Adrenal gland (tissue), 19 donors: ENCODE measurements at places on chromosomes 11 and 22. TPM values are rescaled to one million over a fixed set of nuclear protein-coding genes. Genes with fewer than 3 reads are reported as not detected.

LYVE1 gene
- 363 TPM for total RNA-seq

C11orf21 gene
- 0.71 TPM for total RNA-seq

PES1 gene
- 60.1 TPM for total RNA-seq

GRCh38 chr11:57399221-57399620, 8.8 kb upstream of the PRG2 start:
- H3K27me3 ChIP-seq = no peaks in the 10 kb centered on the region
- H3K36me3 ChIP-seq = no peaks in the 10 kb centered on the region
- H3K4me1 ChIP-seq = no peaks in the 10 kb centered on the region
- no peak overlapping the region for H3K27ac ChIP-seq

DNA sequence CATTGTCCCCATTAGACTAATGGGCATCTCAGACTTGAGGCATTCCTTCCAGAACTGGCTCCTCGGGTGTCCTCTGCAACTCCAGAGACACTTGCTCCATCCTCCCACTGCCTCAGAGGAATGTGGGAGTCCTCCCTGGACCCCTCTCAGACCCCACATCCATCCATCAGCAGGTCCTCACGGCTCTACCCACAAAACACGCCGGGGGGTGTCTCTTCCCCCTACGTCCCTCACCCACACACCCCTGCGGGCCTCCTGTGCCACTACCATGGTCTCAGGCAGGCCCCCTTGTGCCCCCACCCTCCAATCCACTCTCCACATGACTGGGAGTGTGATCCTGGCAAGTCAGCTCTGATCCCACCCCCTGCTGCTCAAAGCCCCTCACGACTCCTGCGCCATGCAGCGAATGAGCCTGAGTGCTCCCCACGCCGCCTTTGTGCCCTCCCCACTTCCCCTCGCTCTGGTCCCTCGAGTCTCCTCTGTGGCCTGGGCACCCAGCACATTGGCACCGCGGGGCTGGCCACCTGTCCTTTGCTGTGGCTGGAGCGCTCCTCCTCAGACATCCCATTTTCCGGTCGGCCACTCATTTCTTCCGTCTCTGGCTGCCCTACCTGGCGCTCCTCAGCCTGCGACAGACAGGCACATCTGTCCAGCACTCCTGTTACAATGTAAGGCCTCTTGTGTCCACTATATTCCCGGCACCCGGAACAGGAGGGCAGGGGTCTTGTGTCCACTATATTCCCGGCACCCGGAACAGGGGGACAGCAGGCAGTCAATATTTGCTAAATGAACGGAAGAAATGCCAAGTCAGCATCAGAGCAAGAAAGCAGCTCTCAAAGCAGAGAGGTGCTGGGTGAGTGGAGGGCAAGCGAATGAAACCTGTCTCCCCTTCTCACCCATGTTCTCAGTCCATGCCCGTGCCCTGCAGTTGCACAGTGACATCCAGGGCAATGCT, 14.2 kb upstream of the MOB2 start:
- H3K27me3 ChIP-seq = no peaks in the 10 kb centered on the region
- peaks cover 9% of the 10 kb centered on the region for H3K4me1 ChIP-seq
- H3K36me3 ChIP-seq = no peaks in the 10 kb centered on the region
- H3K4me3 ChIP-seq = no peak overlapping the region
- H3K27ac ChIP-seq = no peak overlapping the region
- DNase-seq = no peak

DNA sequence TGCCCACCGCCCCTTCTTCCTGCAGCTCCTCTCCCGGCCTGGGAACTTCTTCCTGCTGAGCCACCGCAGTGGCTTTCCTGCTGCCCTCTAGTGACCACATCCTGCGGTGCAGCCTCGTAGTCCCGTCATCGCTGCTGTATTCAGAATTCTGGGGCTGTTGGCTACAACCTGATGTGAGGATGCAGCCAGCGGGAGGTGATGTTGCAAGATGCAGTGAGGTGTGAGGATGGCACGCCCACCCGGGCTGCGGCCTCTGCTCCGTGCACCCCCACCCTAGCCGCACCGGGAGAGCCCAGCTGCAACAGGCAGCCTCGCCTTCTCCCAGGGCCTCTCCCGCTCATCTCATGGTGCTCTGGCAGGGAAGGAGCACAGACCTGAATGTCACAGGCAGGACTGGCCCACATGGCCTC, 10.1 kb downstream of the CHST1 start:
- H3K36me3 ChIP-seq = no peaks in the 10 kb centered on the region
- H3K27me3 ChIP-seq = peaks cover 11% of the 10 kb centered on the region
- H3K4me1 ChIP-seq = no peaks in the 10 kb centered on the region
- H3K4me3 ChIP-seq = no peak overlapping the region
- peak; percentile 70 for DNase-seq
- H3K27ac ChIP-seq = no peak overlapping the region

GRCh38 chr11:90493379-90493778, 270.5 kb upstream of the CHORDC1 start:
- no peak for DNase-seq
- no peaks in the 10 kb centered on the region for H3K4me1 ChIP-seq
- no peak overlapping the region for H3K27ac ChIP-seq
- H3K36me3 ChIP-seq = no peaks in the 10 kb centered on the region
- H3K27me3 ChIP-seq = no peaks in the 10 kb centered on the region

DNA sequence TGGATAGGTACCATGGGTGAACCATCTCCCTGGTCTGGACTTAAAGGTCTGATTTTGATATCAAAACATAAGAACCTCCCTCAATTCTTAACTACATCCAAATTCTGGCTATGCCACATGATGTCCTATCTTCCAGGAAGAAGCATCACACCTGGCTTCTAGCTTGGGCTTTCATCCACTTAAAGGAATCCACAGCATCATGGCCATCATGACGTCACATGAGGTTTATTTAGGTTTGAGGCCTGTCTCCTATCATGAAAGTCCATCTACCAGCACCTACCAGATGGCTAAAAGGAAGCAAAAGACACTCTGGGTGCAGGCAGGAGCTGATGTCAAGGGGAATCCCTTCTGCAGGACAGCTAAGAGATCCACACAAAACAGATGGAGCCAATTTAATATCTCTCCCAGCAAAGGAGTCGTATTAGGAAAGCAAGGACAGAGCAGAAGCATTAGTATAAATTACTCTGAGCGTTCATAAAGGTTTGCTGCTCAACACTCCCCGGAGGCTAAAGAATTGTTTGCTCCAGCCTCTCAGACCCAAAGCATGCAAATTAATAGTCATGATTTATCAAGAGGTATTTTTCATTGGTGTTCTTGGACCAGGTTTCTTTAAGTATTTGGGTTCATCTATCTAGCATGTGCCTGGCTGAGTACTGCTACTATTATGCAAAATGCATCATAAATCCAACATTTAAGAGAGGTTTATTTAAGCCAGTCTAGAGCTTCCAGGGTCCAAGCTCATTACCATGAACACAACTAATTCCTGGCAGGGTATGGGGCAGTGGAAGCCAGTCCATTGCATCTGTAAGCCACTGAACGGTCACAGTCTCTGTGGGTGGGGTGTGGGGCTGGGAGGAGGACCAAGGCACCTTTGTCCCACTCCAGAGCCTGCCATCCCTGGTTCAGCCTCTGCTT, 47.2 kb downstream of the GALNT18 start:
- no peaks in the 10 kb centered on the region for H3K4me1 ChIP-seq
- no peaks in the 10 kb centered on the region for H3K27me3 ChIP-seq
- no peak for DNase-seq
- no peak overlapping the region for H3K4me3 ChIP-seq
